ENCODE measurements at places on chromosomes 5 and 9.
A peak's percentile ranks its signal among the peaks of the same experiment; 100 is the strongest.

DNA sequence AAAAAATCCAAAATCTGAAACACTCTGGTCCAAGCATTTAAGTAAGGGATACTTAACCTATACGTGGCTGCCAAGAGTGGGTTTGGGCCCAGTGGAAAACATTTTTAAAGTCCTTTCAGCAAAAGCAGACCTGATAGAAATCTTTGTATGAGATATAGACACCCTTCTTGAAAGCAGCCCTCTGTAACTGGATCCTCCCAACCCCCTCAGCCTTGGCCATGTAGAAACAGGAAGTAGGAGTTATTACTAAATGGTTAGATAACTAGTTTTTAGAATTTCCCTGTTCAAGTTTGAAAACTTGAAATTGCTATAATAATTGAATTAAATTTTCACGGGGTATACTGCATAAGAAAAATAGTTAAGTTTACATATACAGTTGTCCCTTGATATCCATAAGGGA, 111.3 kb upstream of the PCA3 start:
- DNase-seq = peak; percentile 17

- DNase-seq = no peak
These were observed 338.4 kb downstream of the DNAH5 start for GRCh38 chr5:13606051-13606450.

- no peak for DNase-seq
These were observed 2.2 kb upstream of the LPAR1 start for GRCh38 chr9:111040494-111040893.

DNA sequence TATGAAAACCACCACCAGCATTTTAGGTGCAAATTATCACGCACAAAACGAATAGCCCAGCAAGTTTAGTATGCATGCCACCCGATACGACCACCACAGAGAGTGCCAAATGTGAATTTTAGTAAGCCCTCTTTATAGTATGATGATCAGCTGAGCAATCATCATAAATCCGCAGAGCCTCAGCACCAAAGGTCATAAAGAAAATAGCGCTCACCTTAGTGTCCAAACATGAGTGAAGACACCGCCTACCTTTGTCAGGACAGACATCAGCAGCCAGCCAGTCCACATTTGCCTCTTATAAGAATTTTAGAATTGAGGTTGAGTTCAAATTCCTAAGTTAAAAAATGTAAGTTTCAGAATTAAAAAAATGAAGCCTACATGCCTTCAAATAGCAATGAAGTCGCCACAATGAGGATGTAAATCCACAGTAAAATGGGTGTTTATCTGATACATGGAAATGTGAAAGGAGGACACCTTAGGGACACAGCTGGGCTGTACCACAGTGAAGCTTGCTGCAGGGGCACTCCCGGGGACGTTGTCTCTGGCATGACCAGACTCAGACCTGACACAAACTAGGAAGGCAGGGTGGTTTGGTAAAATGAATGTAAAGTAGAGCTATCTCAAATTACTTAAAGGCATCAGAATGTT, 149.0 kb downstream of the AUH start:
- DNase-seq = no peak

GRCh38 chr5:169906745-169907649, 73.3 kb downstream of the INSYN2B start:
- DNase-seq = peak; percentile 77

DNA sequence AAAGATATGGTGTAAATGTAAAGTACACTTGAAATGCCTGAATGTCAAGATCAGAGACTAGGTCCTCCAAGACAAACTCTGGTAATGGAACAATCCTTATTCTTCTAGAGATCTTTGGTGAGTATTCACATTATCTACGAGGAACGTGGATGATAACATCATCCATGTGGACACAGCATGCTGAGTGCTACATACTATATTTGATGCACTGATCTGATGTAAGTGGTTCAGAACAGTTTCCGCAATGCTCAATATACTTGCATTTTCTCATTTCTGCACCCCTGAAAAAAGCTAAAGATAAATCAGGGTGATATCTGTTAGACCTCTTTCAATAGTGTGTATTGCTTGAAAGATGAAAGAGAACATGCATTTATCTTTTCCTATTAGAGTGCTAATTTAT, 226.8 kb downstream of the EFNA5 start:
- no peak for DNase-seq

DNA sequence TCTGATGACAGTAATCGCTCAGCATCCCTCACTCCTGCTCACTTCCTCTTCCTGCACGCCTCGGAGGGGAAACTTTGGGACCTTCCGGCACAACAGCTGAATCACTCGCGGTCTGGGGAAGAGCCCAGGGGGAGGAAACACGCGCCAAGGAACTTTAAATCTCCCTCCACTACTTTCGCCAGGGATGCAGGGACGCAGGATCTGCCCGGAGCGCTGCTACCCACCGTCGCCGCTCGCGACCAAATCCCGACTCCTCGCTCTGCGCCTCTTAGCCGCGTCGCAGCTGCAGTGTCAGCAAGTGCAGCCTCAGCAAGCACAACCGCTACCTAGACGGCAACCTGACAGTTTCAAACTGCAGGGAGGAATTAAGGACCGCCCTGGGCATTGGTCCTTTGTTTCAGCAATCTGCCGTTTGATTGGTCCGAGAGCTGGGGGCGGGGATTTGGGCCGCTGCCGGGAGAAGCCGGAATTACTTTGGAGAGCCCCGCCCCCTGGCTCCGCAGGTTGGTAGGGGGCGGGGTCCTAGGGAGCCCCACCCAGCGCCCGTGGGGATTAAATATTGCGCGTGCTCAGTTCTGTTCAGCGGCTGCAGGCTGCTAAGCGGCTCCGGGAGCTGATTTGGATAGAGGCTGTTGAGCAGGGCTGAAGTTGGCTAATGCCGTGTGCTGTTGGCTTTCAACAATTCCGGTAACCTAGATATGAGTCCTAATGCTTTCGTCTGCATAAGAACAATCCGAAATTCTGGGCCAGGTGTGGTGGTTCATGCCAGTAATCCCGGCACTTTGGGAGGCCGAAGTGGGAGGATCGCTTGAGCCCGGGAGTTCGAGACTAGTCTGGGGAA, at the start of gene POC5:
Gene POC5, minus strand, starts transcription at position 356 of the 841 bp plus-strand sequence. CDS start 4,500 bp downstream, outside the sequence.
- peak; percentile 94 for DNase-seq

- DNase-seq = no peak
These were observed 7.0 kb upstream of the NDST1 start for GRCh38 chr5:150500905-150501304.

- DNase-seq = no peak
These were observed 54.4 kb upstream of the EXOC3 start for GRCh38 chr5:388266-389196.

- DNase-seq = no peak
These were observed 12.1 kb upstream of the NCS1 start for GRCh38 chr9:130159915-130160670.

DNA sequence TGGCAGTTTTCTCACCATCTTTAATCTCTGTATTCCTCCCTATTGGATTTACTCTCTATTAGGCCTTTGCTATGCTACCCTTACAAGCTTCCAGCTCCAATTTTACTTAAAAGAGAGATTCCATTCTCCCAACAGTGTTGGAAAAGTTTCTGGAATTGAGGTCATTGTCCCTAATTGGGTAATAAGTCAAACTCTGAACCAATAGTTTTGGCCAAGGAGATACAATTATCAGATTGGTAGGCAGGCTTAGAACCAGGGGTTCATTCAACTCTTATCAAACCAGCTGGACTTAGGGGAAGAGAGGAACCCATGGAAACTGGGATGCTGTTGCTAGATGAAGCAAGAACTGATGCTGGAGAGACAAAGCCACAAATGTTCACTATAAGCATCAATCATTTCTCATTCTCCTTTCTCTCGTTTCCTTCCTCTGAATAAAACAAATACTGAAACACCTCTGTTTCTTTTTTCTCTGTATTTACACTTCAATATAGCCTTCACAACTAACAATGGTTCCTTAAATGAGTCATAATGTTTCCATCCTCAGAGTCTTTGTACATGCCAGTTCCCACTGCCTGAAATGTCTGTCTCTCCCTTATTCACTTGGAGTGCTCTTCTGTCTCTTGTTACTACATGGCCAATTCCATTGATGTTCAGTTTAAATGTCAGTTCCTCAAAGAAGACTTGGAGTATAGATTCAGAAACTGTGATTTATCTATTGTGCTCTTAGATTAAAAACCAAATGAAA, 587.3 kb downstream of the GABRG2 start:
- no peak for DNase-seq

GRCh38 chr5:107216587-107216986, 454.1 kb downstream of the EFNA5 start:
- DNase-seq = no peak

- DNase-seq = no peak
These were observed 1.6 kb downstream of the AIF1L start for GRCh38 chr9:131097948-131098278.

- no peak for DNase-seq
These were observed 10.1 kb upstream of the MARVELD2 start for GRCh38 chr5:69404659-69405330.

DNA sequence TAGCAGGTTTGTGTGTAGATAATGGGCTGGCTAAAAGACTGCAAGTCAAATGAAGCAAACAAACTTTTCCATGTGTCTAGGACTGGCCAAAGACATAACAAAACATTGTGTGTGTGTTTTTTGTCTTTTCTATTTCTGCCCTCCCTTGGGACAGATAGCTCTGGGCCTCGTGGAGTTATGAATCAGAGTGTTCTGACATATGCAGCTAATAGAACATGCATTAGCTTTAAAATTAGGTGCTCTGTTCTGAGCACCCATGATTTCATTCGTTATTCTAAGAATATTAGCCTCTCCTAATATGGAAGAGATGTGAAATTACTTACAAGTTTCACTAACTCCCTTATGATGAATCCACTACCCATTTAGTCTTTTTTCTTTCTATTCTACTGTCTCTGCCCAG, 367.3 kb upstream of the PAPPA start:
- peak; percentile 37 for DNase-seq

DNA sequence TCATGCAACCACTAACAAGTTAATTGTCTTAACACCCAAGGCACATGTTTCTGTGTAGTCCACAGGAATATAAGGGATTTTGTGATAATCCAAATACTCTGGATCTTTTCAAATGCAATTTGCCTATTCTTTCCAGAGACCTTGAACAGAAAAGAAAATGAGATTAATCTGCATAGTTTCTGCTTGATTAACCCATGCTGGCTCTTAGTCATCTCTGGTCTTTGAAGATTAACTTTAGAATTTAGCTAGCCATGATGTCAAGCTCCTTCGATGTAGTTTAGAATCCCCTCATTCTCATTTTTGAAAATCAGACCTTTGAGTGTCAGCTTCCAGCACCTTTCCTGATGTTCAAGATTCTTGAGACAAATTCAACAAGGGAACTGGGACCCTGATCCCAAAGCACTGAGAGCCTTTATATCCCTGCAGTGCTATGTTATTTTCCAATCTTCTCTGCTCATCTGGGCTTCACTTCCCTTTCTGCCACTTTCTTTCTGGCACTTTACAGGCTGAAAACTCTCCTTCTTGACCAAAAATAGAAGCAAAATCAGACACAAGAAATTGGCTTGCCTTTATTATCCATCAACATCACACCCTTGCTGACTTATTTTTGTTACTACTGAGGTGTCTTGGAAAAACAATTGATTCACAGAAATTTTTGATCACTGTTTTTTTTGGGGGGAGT, 155.5 kb downstream of the PALM2AKAP2 start:
- no peak for DNase-seq

GRCh38 chr9:133031496-133031911, 707 bp downstream of the GTF3C5 start:
- no peak for DNase-seq

GRCh38 chr5:170711300-170711699, 72.2 kb upstream of the GABRP start:
- no peak for DNase-seq

Measured in AG10803 (cell line).